Activated CD4-positive, alpha-beta T cell treated with anti-CD3 and anti-CD28 coated beads, Interleukin-2, Interleukin-6, amounts not matched to agents 100 ng/mL and 50 ng/mL, durations not matched to agents 16 hours and 8 hours (primary cell): ENCODE measurements at places on chromosomes 12 and 14.

DNA sequence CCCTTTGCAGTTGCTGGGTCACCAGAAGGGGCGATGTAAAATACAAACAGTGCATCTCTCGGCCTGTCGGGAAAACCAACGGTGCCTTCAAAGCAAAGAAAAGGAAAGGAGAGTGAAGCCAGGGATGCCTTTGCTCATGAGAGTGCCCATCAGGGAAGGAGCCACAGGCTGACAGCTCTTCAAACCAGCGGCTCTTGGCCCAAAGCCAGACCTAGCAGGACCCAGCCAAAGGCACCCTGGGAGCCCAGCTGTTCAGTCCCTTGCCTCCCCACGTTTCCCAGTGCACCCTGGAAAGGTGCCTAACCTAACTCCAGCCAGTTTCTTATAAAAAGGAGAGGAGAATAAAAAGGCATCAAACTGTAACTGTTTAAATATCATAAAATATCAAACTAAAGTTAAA, 29.2 kb downstream of the PRMT8 start:
- no peak for DNase-seq

DNA sequence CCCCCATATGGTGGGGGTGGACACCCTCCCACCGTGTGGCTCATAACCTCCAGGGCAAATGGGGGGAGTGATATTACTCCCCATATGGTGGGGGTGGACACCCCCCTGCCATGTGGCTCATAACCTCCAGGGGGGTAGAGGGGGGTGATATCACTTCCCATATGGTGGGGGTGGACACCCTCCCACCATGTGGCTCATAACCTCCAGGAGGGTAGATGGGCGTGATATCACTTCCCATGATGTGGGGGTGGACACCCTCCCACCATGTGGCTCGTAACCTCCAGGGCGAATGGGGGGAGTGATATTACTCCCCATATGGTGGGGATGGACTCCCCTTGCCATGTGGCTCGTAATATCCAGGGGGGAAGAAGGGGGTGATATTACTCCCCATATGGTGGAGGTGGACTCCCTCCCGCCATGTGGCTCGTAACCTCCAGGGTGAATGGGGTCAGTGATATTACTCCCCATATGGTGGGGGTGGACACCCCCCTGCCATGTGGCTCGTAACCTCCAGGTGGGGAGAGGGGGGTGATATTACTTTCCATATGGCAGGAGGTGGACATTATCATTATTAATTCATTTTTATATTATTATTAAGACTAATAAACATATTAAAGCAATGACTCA, 51.2 kb upstream of the OXA1L start:
- no peak for DNase-seq

DNA sequence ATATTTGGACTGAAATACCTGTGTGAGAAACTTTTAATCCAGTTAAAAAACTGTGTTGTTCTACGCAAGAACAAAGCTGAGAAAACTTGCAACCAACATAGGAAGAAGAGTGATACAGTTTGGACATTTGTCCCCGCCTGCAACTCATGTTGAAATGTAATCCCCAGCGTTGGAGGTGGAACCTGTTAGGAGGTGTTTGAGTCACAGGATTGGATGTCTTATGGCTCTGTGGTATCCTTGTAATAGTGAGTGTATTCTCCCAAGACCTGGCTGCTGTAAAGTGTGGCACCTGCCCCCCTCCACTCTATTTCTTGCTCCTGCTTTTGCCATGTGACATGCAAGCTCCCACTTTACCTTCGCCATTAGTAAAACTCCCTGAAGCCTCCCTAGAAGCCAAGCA, 28.6 kb upstream of the ADAM20 start:
- no peak for DNase-seq

DNA sequence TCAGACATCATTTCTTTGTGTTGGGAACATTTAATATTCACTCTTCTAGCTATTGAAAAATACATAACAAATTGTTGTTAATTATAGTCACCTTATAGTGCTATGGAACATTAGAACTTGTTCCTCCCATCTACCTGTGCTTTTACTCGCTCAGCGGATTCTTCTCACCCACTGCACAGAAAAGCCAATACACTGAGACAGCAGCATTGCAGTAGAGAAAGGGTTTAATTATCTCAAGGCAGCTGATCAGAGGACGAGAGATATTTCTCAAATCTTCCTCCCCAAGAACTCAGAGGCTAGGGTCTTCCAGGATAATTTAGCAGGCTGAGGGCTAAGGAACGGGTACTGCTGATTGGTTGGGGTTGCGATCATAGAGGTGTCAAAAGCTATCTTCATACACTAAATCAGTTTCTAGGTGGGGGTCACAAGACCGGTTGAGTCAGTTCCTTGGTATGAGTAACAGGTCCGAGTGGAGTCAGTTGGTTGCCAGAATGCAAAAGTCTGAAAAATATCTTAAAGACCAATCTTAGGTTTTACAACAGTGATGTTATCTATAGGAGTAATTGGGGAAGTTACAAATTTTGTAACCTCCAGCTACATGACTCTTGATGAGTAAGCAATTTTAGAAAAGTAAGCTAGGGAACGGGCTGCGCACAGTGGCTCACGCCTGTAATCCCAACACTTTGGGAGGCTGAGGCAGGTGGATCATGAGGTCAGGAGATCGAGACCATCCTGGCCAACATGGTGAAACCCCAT, 173.1 kb downstream of the FBXL14 start:
- peak; percentile 24 for DNase-seq

- DNase-seq: no peak
Observed at GRCh38 chr12:105622220-105622619, 291.7 kb downstream of the C12orf75 start.

- no peak for DNase-seq
Observed at GRCh38 chr12:6065863-6066199, 58.6 kb downstream of the VWF start.

- no peak for DNase-seq
Observed at GRCh38 chr12:57483466-57483865, 3.8 kb upstream of the ARHGAP9 start.

- no peak for DNase-seq
Observed at GRCh38 chr12:129903092-129903945, 506 bp downstream of the TMEM132D start.

DNA sequence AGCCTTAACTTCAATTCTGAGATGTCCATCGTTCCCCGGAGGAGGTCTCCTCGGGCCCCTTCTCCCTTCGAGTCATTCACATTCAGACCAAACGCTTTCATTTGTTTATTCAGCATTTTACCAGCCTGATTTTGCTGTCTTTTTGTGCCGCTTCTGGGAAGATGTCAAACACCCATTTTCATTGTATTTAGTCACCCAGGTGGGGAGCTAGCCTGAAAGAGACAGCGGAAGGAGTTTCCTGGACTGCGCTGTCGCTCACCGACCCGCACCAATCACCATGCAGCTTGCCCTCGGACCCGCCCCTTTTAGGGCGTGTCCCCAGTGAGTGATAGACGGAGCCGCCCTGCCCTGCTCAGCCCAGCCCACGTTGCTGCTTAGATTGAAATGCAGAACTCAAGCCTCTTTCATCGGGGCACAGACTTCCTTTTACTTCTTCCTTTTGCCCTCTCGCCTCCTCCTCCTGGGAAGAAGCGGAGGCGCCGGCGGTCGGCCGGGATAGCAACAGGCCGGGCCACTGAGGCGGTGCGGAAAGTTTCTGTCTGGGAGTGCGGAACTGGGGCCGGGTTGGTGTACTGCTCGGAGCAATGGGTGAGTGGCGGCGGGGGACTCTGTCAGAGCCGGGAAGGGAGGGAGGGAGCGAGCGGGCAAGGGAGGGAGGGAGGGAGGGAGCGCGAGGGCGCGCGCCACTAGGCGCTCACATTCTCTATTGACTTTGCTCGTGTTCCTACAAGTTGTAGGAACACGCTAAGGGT, at the start of gene PAX9:
TSS of gene PAX9 (plus strand) at position 355 of the 752 bp plus-strand sequence. CDS start at position 585, 230 bp downstream.
- DNase-seq: peak; percentile 69

- DNase-seq: no peak
Observed at GRCh38 chr14:24995016-24995415, 54.9 kb downstream of the STXBP6 start.

- peak; percentile 71 for DNase-seq
Observed at GRCh38 chr12:25052196-25052913, 103.5 kb upstream of the BCAT1 start.

- DNase-seq: no peak
Observed at GRCh38 chr14:23162800-23163199, 20.7 kb downstream of the SLC7A8 start.

DNA sequence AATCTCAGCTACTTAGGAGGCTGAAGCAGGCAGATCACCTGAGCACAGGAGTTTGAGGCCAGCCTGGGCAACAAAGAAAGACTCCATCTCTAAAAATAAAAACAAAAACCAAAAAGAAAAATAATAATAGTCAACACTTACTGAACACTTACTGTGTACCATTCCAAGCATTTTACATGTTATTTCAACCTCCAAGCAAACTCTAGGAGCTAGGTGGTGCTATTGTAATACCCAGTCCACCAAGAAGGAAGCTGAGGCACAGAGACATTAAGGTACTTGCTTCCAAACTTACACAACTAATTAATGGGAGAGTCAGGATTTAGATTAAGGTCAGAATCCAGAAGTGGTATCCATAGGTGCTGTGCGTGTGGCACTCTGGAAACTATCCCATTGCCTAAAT, 13.7 kb upstream of the OR6J1 start:
- peak; percentile 14 for DNase-seq

- DNase-seq: no peak
Observed at GRCh38 chr12:68224613-68225285, 861 bp downstream of the IL26 start.
